Mammary epithelial cell (primary cell): ENCODE measurements at places on chromosomes 7 and 10. TPM values are rescaled to one million over a fixed set of nuclear protein-coding genes. Genes with fewer than 3 reads are reported as not detected.

Gene ABCC2
- 0.76 TPM for polyA plus RNA-seq

Gene PPP1R3C
- 2.7 TPM for polyA plus RNA-seq

Gene FAM25C
- polyA plus RNA-seq = 1.1 TPM

DNA sequence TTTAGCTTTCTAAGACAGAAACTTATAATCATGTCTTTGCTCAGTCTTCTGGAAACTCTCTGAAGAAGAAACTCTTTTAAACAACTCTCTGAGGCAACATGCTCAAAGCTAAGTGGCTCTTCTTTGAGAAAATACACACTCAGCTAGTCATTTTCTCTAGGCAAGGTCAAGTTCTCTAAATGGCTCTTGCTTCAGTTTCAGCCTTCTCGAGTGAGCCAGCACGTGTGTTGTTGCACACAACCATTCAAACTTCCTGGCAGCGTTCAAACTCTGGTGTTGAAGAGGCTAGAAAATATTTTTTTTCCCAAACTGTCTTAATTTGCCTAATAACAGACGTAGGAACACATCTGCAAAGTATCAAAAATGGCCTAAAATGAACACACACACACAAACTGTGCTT lies 129.1 kb downstream of the THSD7A start:
- DNase-seq = no peak

DNA sequence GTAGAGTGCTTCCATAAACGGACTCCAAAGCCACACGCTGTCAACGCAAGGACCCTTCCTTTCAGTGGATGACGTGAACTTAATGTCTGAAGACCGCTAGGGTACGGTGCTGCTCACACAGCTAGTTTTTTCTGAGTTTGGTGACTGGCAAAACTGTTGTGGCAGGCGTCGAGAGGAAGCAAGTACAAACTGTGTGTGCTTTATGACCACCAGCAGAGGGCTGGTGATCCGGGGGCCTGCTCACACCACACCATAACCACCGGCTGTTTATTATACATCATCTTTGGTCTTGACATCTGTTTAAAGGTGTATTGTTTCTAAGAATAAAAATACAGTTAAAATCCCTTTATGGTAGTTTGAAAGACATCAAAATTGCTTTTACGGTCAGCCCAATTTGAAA lies 37.1 kb upstream of the ATP6V0A4 start:
- DNase-seq = no peak

GRCh38 chr10:45420453-45421192 lies 46.6 kb downstream of the ALOX5 start:
- peak; percentile 33 for DNase-seq

GRCh38 chr10:89053555-89053954 lies 63.0 kb downstream of the FAS start:
- DNase-seq = no peak

- no peak for DNase-seq
Measured at GRCh38 chr7:134874407-134874806, 95.0 kb downstream of the CALD1 start.

- no peak for DNase-seq
Measured at GRCh38 chr10:113278221-113278620, 274.6 kb upstream of the HABP2 start.

DNA sequence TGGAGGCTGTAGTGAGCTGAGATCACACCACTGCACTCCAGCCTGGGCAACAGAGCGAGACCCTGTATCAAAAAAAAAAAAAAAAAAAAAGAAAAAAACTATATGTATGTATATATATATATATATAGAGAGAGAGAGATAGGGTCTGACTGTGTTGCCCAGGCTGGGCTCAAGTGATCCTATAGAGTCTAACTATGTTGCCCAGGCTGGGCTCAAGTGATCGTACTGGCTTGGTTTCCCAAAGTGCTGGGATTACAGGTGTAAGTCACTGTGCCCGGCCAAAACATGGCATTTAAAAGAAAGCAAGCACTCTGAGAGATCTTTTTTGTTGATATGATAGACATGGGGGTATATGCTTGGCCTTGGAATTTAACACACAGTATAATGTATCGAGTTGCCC lies 20.0 kb downstream of the CYP17A1 start:
- no peak for DNase-seq

DNA sequence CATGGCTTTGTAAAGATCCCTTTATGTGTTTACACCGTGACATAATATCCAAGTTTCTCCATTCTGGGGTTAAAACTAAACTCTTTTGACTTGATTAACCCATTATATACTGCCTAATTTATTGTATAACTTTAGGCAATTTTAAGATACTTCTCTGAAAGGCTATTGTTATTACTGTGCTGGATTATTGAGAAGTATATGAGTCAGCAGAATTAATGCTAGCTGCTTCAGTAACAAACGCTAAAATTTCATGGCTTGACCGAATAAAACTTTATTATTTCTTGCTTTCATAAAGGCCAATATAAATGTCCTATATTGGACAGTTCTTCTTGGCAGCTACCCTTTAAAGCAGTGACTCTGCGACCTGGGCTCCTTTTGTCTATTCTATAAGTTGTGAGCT lies 853.9 kb downstream of the SORCS3 start:
- no peak for DNase-seq

DNA sequence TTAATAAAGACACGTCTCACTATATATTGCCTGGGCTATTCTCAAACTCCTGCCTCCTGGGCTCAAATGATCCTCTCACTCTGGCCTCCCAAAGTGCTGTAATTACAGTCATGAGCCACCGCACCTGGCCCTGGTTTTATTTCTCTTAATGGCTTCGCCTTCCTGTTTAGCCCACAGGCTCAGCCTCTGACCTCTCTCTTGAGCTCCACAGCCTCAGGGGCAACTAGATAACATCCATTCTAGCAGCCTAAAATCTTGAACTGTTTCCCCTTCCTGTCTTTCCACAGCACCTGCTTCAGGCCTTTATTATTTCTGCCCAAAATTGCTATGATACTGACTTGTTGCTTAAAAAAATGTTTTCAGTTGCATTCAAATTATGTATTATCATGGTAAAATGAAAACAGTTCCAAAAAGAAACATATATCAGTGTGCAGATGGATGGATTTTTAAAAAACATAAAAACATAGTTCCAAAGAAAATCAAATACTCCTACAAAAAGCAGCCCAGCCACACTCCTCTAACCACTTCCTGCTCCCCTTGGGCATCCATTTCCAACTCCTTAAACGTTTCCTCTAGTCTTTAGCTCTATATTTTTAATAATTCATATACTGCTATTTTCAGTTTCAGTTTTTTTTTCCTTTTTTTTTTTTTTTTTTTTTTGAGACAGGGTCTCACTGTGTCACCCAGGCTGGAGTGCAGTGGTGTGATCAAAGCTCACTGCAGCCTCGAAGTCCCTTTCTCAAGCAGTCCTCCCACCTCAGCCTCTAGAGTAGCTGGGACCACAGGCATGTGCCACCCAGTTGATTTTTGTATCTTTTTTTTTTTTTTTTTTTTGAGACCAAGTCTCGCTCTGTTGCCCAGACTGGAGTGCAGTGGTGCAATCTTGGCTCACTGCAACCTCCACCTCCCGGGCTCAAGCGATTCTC lies 5.1 kb upstream of the BAZ1B start:
- DNase-seq = no peak
